ENCODE measurements at places on chromosomes 7 and 10. TPM values are rescaled to one million over a fixed set of nuclear protein-coding genes. Genes with fewer than 3 reads are reported as not detected.
A peak's percentile ranks its signal among the peaks of the same experiment; 100 is the strongest.

Gene PLA2G12B
- total RNA-seq, result 2.0 TPM

DNA sequence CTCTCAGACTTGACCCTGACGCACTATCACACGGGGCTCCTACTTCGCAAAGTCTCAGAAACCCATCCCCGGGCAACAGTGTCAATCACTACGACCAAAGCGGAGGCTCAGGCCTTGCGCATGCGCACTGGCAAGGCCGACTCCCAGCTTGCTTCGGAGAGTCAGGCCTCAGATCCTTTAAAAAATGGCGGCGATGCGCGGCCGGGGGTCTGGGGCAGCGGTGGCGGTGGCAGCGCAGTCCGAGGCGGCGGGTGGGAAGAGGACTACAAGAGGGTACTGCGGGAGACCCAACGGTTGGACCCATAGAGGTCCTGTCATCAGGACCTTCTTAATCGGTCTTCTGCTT, 196.9 kb downstream of the ZNF716 start:
- no peak for DNase-seq

DNA sequence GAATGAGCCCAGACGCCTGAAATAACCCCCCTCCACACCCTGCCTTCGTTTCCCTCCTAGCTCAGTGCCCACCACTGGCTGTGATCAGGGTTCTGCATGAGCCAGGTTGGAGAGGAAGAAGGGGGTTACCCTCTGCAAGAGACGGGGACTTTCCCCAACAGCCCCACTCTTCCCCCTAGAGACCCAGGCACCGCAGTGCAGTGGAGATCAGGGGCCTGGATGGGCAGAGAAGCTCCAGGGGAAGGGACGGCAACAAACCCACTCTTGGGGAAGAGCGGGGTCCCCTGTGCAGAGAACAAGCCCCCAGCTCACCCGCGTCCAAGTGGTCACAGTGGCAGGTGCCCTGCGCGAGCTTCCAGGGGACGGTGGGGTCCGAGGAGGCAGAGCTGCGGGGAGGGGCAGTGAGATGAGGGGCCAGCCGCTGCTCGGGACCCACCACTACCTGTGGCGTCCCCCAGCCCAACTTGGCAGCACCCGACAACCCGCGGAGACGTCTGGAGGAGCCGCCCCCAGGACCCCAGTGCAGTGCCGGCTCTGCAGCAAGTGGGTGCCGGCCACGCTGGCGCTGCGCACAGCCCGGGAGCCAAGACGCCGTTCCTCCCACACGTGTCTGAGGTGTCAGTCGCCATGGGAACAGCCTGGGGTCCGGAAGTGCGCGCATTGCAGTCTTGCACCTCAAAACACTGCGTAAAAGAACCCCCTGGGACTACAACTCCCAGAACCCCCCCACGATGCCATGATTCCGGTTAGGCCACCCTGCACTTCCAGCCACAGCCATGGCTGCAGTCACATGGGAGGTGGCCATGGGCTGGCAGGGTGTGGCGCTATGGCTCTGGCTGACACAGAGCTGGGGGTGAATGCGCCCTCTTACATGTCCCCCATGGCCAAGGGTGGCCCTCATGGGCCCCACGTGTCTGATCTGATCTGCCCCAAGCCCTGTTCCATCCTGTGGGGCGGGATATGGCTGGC, 45.8 kb upstream of the WIPI2 start:
- DNase-seq, result no peak

GRCh38 chr7:71173955-71174354, 42.0 kb downstream of the GALNT17 start:
- no peak for DNase-seq

GRCh38 chr7:105496521-105496920, 25.6 kb downstream of the PUS7 start:
- no peak for DNase-seq

Gene ANKRD61
- not detected for total RNA-seq

DNA sequence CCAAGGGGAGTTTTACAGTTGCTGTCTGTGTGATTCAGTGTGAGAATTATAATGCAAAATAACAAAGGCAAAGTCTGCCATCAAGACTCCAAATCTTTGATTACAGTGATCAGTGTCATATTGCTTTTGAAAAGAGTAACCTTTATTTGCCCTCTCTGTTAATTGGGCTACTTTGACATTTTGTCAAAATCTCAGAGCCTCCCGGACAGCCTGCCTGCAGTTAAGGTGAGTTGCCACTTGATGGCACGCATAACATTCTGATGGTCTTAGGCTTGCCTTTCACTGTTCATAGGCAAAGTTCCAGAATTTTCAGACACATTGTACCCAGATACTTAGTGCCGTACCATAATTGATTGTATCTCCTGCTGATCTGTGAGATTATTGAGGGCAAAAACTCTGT, 253.5 kb downstream of the ABCA13 start:
- no peak for DNase-seq

Gene ABCA13
- total RNA-seq, result 2.2 TPM

- DNase-seq, result no peak
Measured at GRCh38 chr10:89101943-89102342, 105.2 kb downstream of the CH25H start.

DNA sequence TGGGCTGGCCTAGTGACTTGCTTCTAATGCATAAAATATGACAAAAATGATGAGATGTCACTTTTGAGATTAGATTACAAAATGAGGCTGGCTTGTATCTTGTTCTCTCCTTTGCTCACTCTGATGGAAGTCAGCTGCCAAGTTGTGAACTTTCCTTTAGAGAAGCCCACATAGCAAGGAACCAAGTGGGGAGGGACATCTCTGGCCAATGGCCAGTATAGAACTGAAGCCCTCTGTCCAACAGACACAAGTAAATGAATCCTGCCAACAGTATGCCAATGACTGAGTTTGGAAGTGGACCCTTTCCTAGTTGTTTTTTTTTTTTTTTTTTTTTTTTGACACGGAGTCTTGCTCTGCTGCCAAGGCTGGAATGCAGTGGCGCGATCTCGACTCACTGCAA, 3.3 kb downstream of the ZC3HC1 start:
- DNase-seq, result no peak

Gene SLC26A3
- total RNA-seq, result not detected

DNA sequence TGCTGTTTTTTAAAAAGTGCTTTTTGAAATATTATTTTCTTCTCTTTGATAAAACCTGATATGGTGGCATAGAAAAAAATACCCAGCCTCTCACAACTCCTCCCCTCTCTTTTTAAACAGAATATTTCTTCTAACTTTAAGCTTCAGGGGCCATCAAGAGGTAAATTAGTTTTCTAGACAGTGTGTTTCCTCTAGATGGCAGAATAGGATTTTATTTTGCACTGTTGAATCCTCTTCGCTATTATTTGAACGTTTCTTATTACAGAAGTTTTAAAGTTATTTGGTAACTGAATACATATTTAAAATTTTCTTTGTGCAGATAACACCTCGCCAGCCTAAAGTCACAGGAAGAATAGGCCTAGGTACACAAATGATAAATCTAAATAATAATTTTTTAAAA, 30.3 kb downstream of the ARL5B start:
- no peak for DNase-seq

- no peak for DNase-seq
Measured at GRCh38 chr7:14195871-14196270, 206.4 kb upstream of the ETV1 start.

DNA sequence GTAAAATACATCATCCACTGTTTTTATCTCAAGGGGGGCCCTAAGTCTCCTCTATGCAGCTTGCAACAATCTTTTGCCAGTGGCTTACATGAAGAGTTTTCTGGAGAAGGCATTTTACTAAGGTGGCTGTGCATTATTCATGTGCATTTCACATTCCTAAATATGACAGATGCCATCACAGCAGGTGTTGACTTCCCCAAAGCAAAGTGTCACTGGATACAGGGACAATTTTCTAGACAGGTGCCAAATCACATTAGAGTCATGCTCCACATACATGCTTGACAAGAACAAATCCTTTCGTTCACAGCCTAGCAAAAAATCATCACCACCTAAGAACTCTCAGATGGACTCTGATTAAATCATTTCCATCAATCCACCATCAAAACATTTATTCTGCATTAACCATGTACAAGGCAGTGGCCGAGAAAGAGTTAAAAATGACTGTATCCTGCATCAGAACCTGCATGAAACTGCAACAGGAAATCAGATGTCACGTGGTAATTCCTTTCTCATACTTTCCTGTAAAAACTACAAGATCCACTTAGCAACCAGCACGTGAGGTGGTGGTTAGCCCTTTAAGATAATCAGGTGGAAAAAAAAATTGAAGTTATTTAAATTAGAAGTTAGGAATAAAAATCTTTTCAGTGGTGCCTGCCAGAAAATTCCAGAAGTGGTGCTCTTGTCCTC, 88.2 kb upstream of the AFAP1L2 start:
- DNase-seq, result no peak

GRCh38 chr7:75892634-75893272, 13.9 kb downstream of the RHBDD2 start:
- DNase-seq, result peak; percentile 90

DNA sequence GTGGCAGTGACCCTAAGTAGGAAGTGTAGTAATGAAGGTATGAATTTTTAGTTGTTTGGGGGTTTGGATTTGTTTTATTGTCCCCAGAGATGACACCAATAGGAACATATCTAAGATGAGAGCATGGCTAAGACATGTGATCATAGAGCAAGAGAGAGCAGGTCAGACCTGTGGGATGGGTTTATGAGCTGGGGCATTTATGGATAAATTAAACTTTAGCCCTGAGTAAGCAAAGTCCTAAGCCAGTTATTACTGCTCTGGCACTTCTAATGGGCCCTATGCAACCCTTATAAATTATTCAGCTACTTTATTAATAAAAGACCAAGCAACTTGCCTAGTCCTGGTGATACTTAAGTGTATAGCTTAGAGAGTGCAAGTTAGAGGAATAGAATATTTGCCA, 85.1 kb downstream of the LRRC4 start:
- DNase-seq, result no peak

Gene BTBD16
- 0.62 TPM for total RNA-seq

DNA sequence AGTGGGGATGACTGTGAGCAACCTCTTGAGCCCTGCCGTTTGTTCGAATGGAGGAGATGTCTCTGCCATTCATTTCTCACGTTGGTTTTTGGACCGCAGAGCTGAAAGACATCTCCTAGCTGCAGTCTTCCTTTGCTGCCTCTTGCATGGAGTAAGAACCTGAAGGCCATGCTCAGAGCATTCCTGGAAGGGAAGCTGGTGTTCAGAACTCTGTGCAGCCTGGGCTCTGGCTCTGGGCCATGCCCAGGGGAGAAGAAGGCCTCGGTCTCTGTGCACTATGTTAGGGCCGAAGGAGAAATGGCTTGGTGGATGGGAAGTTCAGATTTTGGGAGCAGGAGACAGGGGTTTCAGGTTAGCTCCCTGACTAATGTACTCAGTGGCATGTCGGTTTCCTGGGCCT, 22.9 kb downstream of the SFTPD start:
- no peak for DNase-seq

DNA sequence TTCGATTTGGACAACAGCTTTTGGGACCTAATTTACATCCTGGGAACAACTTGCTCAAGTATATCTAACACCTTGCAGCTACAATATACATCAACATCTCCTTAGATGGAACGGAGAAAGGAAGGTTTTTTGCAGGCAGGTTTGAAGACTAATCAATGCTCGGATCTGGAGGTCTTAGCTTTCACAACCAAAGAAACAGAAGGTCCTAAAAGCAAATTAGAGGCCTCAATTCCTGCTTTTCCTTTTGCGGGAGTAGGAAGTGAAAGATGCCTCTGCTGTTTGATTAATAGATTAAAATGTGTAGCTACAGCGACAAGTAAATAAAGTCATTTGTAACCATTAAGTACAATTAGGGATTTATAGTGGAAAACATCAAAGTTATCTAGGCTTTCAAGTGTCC, 3.7 kb upstream of the SP8 start:
- DNase-seq, result no peak

Gene TMEM139
- total RNA-seq, result 25.9 TPM

Gene EIF3A
- total RNA-seq, result 94.7 TPM

DNA sequence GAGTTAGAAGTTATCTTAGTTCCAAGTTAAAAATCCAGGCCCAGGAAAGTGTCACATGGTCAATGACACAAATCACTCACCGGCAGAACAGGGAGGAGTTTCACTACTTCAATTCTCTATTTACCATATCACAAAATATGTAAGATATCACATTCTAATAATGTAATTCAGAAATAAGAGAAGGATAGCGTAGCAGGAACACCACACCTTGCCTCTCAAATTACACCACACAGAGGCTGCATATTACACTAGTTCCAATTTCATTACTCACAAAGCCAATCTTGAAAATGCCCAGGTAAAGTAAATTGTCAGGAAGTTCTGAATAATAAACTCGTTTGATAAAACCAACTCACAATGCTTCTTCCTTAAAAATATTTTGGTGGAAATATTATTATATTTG, 169.2 kb downstream of the CTTNBP2 start:
- DNase-seq, result no peak

Gene ADARB2
- 0.80 TPM for total RNA-seq

DNA sequence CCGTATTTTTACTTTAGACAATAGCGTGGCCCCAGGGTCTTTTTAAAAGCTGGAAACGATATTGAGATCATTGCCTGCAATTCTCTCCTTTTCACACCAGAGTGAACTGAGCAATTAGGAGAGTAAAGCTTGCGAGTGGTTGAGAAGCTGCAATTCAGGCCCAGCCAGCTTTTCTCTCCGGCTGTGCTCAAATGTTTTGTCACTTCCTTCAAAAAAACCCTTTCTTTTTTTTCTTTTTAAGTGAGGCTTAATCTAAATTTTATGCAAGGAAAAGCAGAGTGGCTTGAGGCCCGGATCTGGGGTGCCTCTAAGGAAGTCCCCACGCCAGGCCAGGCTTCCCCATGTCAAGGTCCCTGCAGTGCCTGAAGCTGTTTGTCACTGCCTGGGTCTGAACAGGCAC, 433.9 kb downstream of the GLRX3 start:
- DNase-seq, result no peak

Gene A1CF
- total RNA-seq, result not detected

All from lower lobe of right lung (tissue), 2 donors.